Thymus (tissue), 14 donors: ENCODE measurements at places on chromosomes 6 and 20.

GRCh38 chr6:141677598-141678211 lies 455.0 kb upstream of the GJE1 start:
- H3K36me3 ChIP-seq: no peaks in the 10 kb centered on the region
- no peaks in the 10 kb centered on the region for H3K27me3 ChIP-seq
- H3K4me3 ChIP-seq: no peak overlapping the region

- H3K4me3 ChIP-seq: no peak overlapping the region
- no peak for DNase-seq
- no peak overlapping the region for H3K27ac ChIP-seq
- peaks cover 21% of the 10 kb centered on the region for H3K27me3 ChIP-seq
Observed at GRCh38 chr20:43825051-43825402, 89.6 kb upstream of the TOX2 start.

DNA sequence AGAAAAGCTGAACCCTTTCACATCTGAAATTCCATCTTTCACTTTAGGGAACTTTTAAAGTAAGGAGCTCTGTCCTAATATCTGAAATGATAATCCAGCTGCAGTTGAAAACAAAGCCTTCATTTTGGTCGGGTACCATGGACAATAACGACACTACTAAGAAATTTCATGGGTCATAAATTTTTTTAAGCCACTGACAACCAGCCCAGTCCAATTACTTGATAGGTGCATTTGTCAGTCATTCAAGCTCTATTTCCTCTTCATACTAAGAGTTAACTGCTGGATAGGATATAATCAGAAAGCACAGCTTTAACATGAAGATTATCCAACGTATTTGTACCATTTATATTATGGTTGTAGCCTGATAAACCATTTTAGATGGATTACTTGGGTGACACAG lies 52.5 kb downstream of the MMUT start:
- H3K27ac ChIP-seq: no peak overlapping the region
- no peaks in the 10 kb centered on the region for H3K27me3 ChIP-seq
- H3K36me3 ChIP-seq: no peaks in the 10 kb centered on the region
- H3K4me3 ChIP-seq: no peak overlapping the region

- H3K4me3 ChIP-seq: no peak overlapping the region
- H3K27ac ChIP-seq: no peak overlapping the region
- H3K4me1 ChIP-seq: no peaks in the 10 kb centered on the region
- no peak for DNase-seq
- H3K36me3 ChIP-seq: no peaks in the 10 kb centered on the region
- H3K27me3 ChIP-seq: no peaks in the 10 kb centered on the region
Observed at GRCh38 chr6:38799529-38800184, 84.5 kb downstream of the DNAH8 start.

DNA sequence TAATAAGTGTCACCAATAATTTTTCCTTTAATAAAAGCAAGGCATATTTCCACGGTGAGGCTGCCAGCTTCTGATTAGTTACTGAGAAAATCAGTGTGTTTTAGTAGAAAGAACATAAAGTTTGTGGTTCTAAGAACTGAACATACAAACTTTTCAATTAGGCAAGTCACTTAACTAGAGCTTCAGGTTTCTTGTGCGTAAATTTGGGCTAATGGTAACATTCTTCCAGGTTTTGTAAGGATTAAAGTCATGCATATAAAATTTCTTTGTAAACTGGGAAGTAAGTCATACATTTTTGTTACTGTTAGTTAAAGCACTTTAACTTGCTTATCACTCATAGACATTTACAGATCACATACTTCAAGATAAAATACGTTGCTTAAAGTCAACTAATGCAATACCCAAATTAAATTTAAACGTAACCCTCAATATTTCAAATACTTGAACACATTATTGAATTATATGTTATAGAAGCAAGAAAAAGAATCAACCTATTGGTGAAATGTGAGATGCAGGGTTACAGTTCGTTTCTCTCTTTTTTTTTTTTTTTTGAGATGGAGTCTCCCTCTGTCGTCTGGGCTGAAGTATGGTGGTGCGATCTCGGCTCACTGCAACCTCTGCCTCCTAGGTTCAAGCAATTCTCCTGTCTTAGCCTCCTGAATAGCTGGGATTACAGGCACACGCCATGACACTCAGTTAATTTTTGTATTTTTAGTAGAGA lies 327.3 kb upstream of the NOX3 start:
- H3K27ac ChIP-seq: no peak overlapping the region
- no peak overlapping the region for H3K4me3 ChIP-seq
- no peaks in the 10 kb centered on the region for H3K27me3 ChIP-seq
- no peaks in the 10 kb centered on the region for H3K36me3 ChIP-seq

DNA sequence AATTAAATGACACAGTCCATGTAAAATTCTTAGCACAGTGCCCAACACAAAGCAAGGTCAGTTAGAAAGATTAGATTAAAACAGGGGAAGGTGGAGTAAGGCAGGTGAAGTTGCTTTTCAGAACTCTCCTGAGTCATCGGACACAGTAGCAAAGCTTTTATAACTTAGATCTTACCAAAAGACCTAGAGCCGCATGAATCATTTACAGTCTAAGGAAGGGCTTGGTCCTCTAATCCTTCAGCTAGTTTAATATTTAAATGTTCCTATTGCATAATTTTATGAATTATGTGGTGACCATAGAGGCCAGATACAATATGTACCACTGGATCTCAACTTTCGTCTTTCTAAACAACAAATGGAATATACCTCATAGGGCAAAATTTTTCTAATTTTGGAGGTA lies 202.1 kb upstream of the SNX9 start:
- H3K4me3 ChIP-seq: no peak overlapping the region
- no peak for DNase-seq
- H3K27me3 ChIP-seq: no peaks in the 10 kb centered on the region
- no peaks in the 10 kb centered on the region for H3K4me1 ChIP-seq

DNA sequence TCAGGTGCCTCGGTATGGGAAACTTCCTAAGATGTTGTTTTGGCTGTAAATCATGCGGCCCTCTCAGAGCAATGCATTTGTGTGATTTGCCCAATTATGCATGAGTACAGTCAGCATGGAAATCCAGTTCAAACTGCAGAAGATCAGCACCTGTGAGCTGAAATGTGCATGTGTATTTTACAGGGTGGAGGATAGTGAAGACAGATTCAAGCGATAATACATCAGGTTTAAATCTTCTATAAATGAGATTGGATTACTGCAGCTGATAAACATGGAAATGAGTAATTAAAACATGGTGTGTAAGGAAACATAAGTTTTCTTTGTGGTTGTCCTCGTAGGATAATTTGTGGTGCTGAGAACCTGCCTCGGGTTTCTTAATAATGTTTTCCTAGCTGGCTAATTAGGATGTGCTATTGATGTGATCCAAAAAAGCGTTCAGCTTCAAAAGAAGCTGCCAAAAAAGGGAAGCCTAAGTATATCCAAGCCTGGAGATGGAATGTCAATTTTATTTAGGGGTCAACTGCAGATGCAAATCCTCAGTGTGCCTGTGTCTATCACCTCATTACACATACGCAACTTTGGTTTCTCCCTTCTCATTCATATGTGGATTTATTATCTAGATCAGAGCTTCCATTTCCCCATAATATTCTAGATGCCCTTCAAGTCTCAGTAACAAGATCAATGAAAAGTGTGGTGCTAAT lies 117.1 kb upstream of the CCDC28A start:
- no peak for DNase-seq
- no peak overlapping the region for H3K27ac ChIP-seq
- H3K4me3 ChIP-seq: no peak overlapping the region
- no peaks in the 10 kb centered on the region for H3K4me1 ChIP-seq

GRCh38 chr6:139037490-139037889 lies 8.9 kb downstream of the ABRACL start:
- H3K27me3 ChIP-seq: no peaks in the 10 kb centered on the region
- no peak overlapping the region for H3K4me3 ChIP-seq
- no peaks in the 10 kb centered on the region for H3K4me1 ChIP-seq
- no peak overlapping the region for H3K27ac ChIP-seq

- H3K27me3 ChIP-seq: no peaks in the 10 kb centered on the region
- DNase-seq: peak; percentile 47
- peak overlapping the region; percentile 30 for H3K4me3 ChIP-seq
- H3K4me1 ChIP-seq: peaks cover 73% of the 10 kb centered on the region
- H3K36me3 ChIP-seq: peaks cover 31% of the 10 kb centered on the region
Observed at GRCh38 chr6:36912030-36912454, 26.3 kb downstream of the C6orf89 start.

- no peaks in the 10 kb centered on the region for H3K27me3 ChIP-seq
- H3K4me3 ChIP-seq: no peak overlapping the region
- H3K4me1 ChIP-seq: no peaks in the 10 kb centered on the region
- H3K36me3 ChIP-seq: no peaks in the 10 kb centered on the region
- no peak overlapping the region for H3K27ac ChIP-seq
Observed at GRCh38 chr6:23228439-23229024, 659.2 kb downstream of the HDGFL1 start.

GRCh38 chr6:75409286-75409685 lies 84.3 kb downstream of the FILIP1 start:
- H3K27ac ChIP-seq: no peak overlapping the region
- H3K36me3 ChIP-seq: no peaks in the 10 kb centered on the region

- no peak overlapping the region for H3K27ac ChIP-seq
- no peak for DNase-seq
- H3K4me1 ChIP-seq: no peaks in the 10 kb centered on the region
Observed at GRCh38 chr6:37418722-37419121, 14.3 kb upstream of the CMTR1 start.

- no peaks in the 10 kb centered on the region for H3K4me1 ChIP-seq
- no peaks in the 10 kb centered on the region for H3K36me3 ChIP-seq
- no peaks in the 10 kb centered on the region for H3K27me3 ChIP-seq
- no peak for DNase-seq
- no peak overlapping the region for H3K4me3 ChIP-seq
Observed at GRCh38 chr20:22796469-22797077, 212.2 kb upstream of the FOXA2 start.
